ENCODE measurements at places on chromosomes 4 and X.

GRCh38 chr4:1293991-1294390, 4.3 kb downstream of the MAEA start:
- DNase-seq: no peak

DNA sequence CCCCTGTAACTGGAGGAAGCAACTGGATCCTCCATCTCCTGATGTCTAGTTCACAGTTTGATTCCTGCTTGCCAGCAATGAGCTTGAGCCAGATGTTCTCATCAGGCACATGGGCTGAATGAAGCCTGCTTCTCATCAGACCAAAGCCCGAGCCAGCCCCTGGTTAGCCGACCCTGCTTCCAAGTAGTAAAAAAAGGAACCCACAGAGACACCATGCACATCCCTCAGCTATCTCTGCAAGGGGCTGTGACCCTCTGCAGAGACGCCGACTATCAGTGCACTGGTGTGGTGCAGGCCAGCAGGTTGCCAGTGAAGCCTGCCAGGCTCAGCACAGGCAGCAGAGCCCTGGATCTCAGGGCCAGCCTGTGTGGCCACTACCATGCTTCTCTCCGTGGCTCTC, 2.8 kb downstream of the DCTD start:
- no peak for DNase-seq

- no peak for DNase-seq
Measured at GRCh38 chrX:134688031-134688823, 30.0 kb upstream of the PLAC1 start.

DNA sequence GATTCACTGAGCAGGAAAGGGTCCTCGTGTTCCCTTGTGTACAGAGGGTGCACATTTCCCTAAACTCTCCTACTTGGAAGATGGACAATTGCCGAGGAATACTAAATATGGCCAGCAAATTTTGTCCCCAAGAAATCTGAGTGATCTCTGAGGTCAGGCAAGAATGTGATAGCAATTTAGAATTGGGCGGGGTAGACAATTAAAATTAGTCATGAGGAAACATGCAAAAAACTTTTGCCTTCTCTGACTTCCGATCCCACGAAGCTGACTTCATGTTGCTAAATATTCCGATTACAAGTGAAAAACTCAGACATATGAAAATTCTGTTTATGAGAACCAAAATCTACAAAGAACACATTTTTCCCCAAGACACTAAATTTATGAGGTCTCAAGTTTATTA, 453.9 kb upstream of the ZFP42 start:
- no peak for DNase-seq

GRCh38 chr4:87317527-87317926, 5.2 kb downstream of the HSD17B13 start:
- no peak for DNase-seq

DNA sequence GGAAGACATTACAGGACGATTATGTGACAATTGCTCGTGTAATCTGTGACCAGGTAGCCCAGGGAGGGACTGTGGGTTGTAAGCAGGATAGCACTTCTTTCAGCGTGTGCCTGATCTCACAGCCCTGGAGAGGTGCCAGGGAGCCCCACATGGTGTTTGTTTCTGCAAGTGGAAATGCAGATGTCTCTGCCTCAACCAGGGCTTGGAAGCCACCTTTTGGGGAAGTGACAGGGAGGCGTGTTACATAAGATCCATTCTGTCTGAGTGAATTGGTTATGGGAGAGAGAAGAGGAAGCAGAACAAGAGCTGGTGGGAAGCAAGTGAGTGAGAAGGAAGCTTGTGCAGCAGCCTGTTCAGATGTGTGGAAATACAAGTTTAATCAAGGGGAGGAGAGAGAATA, 104.5 kb upstream of the GATB start:
- DNase-seq: peak; percentile 40

GRCh38 chr4:54333657-54334056, 104.6 kb downstream of the PDGFRA start:
- peak; percentile 69 for DNase-seq

GRCh38 chrX:28675173-28675572, 87.9 kb downstream of the IL1RAPL1 start:
- DNase-seq: no peak

DNA sequence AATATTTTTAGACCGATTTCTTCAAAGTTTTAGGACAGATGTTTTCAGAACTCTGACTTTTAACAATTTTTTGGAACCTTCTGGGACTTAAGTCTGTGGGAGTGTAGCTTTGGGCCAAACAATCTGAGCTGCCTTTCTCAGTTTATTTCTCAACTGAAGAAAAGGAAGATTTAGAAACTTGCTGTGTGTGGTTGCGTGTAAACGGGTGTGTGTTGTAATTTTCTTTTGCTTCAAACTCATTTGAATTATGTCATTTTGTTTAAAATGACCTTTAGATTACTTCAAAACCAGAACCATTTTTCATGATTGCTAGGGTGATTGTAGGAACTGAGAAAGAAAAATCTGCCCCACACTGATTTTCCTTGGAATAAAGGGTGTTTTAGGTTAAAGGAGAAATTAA, 577.7 kb upstream of the GALNTL6 start:
- no peak for DNase-seq

GRCh38 chr4:76718831-76719230, 179.1 kb downstream of the SOWAHB start:
- DNase-seq: no peak

- no peak for DNase-seq
Measured at GRCh38 chr4:153790962-153791551, 2.2 kb upstream of the SFRP2 start.

- no peak for DNase-seq
Measured at GRCh38 chr4:178174756-178175155, 732.5 kb upstream of the AGA start.

DNA sequence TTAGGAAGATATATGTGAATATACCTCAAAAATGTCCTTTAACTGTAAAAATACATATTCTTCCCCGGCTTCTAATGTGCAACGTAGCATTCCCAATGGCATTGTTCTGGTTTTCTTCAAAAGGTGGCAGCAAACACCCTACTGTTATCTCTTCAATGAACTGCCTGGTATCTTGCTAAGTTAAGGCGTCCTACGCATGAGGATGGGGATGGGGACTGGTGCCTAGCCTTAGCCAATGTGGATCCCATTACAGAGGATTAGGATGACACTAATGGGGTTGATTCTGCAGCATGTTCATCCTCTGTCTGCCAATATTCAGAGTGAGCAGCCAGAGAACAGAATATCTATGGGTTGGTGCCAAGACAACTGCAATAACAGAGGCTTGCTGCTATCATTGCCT, 334.9 kb upstream of the ADGRL3 start:
- no peak for DNase-seq

GRCh38 chr4:95672811-95673210, 124.0 kb upstream of the UNC5C start:
- no peak for DNase-seq

- DNase-seq: no peak
Measured at GRCh38 chr4:18621186-18621585, 599.6 kb upstream of the LCORL start.

- no peak for DNase-seq
Measured at GRCh38 chrX:40100141-40100536, 2.4 kb upstream of the BCOR start.

All from anterior cingulate cortex (tissue), 58 donors.